H1 (cell line): ENCODE measurements at places on chromosomes 16 and 17.

DNA sequence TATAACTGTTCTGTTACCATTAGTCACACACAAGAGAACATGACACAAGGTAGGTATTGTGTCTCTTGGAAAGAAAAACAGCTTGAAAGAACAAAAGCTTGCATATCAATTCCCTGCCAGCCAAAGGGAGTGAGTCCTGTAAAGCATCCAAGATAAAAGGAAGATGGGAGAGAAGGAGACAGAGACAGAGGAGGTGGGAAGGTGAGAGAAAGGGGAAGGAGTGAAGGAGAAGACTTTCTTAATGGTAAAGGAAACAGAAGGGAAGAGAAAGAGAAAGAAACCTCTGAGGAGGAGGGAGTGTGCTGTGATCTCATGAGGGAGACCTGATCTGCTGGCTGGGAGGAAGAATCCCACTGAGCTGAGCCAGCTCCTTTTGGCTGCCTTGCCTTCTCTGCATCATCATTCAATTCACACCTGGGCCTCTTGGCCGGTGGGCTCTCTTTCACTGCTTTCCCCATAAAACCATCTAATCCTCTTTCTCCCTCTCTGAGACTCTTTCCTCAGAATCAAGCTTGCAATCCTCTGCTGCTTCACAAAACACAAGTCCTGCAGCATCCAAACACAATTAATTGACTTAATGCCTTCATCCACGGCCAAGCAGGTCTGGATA is 271.6 kb downstream of the ABCC12 start:
- no peak for DNase-seq

DNA sequence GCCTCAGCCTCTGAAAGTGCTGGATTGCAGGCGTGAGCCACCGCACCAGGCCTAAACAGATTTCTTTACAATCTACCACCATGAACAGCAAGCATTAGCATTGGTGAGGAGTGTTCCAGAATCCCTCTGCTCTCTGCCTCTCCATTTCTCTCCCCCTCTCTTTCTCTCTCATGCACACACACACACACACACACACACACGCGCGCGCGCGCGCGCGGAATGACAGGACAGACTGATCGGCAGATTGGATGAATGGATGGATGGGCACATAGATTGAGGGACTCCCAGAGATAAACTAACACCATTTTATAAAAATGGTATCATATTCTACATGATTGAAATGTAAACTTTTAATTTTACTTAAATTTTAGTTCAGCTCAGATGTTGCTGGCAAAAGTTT is 3.3 kb downstream of the CARD14 start:
- DNase-seq = no peak

DNA sequence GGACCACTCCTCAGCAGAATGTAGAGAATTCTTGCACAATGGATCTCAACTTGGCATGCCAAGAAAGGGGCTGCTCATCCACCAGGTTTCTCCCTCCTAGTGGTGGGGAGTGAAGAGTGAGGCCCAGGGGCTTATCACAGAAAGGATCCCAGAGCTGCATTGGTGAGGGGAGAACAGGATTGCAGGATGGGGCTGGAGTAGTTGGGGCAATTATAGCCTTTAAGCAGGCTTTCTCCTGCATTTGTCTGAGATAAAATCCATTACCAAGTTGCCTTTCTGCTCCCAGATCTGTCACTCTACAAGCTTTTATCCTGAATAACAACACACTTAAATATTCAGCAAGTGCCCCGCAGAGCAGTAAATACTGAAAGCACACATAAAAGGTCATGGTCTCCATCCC is 130.8 kb upstream of the CES5A start:
- no peak for DNase-seq

DNA sequence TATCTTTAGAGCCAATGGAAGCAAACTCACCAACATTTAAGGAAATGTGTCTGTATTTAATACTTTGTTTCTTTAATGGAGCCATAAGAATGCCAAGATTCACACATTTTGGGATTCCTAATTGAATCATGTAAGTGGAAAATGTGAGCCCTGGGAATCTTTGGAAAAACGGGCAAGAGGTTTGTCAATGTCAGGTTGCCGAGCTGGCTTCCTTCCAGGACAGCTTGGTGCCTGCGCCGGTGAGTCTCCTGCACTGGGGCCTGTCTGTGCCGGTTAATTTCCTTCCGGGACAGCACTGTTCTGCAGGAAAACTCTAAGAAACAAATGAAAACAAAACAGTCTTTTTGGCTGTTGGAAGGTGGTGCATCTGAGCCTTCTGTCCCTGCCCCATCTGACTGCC is 210.6 kb downstream of the HAPSTR1 start:
- no peak for DNase-seq

GRCh38 chr16:53744449-53744848 is 40.5 kb downstream of the FTO start:
- DNase-seq = no peak

DNA sequence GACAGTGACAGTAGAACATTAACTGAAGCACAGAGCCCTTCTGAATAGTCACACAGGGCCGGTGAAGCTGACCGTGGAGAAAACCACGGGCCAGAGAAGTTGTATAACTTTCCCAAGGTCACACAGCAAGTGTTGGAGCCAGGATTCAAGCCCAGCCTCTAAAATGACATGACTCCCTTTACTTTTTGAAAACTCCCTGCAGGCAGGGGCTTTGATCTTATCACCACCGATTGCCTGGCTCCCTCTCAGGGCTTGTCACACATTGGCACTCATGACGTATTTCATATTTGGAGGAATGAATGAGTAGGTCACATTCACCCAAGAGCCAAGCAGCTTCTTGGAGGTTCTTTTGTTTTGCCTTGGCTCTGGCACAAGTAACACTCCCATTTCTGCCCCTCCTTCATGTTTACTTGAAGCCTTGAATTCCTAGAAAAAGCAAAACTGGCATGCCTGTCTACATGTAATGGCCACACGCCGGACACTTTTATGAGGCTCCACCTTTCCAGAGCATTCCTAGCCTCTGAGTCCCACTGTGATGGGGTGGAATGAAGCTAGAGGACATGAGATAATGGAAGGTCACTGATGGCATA is 13.3 kb upstream of the RBBP6 start:
- DNase-seq = peak; percentile 26

- no peak for DNase-seq
Observed at GRCh38 chr17:73982871-73983270, 220.6 kb upstream of the RPL38 start.

DNA sequence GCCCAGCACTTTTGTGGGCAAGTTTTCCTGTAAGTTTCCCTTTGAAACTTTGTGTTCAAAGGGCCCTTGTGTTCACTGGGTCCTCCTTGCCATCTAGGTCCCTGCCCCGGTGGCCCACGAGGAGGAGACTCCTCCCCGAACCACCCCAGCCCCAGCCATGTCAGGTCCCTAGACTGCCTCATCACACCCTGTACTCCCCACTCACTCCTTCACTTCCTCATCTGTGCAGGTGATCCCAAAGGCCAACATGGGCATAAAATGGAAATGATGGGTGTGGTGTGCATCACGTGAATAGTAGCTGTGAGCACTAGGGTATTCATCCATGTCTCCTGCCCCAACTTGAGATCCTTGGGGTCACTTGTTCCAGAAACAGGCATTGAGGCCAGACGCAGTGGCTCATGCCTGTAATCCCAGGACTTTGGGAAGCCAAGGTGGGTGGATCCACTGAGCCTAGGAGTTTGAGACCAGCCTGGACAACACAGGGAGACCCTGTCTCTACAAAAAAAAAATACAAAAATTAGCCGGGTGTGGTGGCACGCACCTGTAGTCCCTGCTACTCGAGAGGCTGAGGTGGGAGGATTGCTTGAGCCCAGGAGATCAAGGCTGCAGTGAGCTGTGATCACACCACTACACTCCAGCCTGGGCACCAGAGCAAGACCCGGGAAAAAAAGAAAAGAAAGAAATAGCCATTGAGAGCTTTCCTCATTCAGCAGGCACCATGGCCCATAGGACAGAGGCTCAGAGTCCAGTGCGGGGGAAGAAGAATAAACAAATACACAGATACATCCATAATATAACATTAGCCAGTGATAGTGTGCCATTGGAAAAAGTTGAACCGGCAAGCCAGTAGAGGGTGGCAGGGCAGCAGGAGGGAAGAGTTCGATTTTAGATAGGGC is 74.5 kb downstream of the KATNIP start:
- no peak for DNase-seq

DNA sequence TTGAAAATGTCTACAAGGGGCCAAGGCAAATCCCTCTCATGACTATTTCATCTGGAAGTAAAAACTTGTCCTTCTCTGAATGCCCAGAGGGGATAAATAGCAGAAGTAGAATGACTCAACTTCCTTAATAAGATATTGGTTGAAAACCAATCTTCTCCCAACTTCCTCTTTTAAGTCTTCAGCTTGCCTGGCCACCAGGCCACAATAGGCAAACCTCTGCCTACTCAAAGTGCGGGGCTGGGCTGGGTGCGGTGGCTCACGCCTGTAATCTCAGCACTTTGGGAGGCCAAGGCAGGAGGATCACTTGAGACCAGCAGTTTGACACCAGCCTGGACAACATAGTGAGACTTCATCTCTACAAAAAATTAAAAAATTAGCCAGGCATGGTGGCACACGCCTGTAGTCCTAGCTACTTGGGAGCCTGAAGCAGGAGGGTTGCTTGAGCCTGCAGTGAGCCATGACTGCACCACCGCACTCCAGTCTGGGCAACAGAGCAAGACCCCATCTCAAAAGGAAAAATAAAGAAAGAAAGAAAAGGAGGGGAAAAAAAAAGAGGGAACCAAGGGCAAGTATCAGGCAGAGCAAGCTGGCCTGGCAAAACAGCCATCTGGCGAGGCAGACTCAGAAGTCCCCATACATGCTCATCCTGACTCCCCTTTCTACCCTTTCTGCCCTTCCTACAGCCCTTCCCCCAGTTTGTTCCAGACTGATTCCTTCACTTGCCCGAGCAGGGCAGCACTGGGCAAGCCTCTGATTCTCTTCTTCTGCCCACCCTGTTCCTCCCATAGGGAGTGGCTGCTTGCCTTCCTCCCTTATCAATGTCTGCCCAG is 20.6 kb downstream of the MAP3K14 start:
- no peak for DNase-seq

GRCh38 chr17:48715496-48716399 is 6.6 kb downstream of the PRAC1 start:
- no peak for DNase-seq

DNA sequence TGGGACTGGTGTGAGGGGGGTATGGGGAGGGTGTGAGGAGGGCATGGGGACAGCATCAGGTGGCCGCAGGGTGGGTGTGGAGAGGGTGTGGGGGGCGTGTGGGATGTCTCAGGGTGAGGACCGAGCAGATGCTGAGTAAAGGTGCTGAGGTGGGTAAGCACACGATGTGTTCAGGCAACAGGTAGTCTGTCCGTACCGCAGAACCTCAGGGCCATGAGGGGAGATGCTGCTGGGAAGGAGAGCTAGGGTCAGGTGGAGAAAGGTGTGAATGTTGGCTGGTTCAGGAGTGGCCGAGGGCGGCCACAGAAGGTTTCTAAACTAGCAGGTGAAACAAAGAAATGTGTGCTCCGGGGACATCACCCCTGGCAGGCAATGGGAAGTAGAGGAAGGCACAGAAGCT is 80.0 kb upstream of the CDH5 start:
- no peak for DNase-seq
